Activated CD4-positive, alpha-beta T cell treated with anti-CD3 and anti-CD28 coated beads for 4 hours (primary cell): ENCODE measurements at places on chromosomes 2 and 18.

DNA sequence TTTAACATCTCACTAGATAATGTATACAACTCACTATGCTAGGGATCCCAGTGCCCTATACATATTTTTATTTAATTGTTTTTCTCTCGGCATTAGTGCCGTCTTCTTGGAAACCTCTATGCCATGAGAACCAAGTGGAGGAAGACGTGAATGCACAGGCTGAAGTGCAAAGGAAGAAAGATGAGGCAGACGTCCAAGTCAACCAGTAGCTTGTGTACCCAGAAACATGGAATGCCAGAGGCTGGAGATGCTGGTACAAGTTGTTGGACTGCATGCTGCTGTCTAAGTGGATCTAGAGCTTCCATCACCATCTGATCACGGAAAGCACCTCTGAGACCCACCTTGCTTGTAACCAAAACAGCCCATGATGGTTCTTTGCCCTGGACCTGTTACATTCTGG, 12.5 kb upstream of the GEMIN6 start:
- DNase-seq = no peak

- DNase-seq = no peak
These were observed 117.5 kb upstream of the NCKAP5 start for GRCh38 chr2:133685636-133686215.

- no peak for DNase-seq
These were observed 5.6 kb downstream of the WNT10A start for GRCh38 chr2:218885981-218886947.

DNA sequence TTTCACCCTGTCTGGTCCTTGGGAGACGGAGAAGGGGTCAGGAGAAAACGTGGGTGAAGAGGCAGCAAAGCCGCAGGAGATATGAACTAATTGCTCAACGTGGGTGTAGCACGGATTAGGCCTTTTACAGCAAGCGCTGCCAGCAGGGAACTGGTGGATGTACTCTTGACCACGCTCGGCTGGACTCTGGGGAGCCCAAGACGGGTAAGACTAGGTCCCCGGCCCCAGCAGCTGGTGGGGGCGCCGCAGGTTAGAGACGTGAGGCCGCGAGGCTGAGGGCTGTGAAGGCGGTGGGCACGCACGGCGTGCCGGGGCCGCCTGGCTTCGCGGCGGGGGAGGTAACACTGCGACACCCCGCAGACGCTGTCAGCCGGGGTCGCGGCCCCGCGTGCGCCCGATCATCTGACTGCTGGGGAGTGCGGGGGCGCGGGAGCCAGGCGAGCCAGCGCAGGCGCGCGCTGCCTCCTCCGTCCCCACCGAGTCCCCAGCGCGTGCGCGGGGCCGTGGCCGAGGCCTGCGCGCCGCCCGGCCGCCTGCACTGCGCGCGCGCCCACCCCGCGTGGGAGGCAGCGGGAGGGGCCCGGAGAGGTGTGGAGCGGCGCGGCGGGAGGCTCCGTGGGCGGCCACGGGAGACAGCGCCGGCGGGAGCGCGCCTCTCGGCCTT, at the start of gene CLIP4:
Gene CLIP4, plus strand, starts transcription at position 470 of the 664 bp plus-strand sequence. CDS start 5,974 bp downstream, outside the sequence.
- peak; percentile 85 for DNase-seq

DNA sequence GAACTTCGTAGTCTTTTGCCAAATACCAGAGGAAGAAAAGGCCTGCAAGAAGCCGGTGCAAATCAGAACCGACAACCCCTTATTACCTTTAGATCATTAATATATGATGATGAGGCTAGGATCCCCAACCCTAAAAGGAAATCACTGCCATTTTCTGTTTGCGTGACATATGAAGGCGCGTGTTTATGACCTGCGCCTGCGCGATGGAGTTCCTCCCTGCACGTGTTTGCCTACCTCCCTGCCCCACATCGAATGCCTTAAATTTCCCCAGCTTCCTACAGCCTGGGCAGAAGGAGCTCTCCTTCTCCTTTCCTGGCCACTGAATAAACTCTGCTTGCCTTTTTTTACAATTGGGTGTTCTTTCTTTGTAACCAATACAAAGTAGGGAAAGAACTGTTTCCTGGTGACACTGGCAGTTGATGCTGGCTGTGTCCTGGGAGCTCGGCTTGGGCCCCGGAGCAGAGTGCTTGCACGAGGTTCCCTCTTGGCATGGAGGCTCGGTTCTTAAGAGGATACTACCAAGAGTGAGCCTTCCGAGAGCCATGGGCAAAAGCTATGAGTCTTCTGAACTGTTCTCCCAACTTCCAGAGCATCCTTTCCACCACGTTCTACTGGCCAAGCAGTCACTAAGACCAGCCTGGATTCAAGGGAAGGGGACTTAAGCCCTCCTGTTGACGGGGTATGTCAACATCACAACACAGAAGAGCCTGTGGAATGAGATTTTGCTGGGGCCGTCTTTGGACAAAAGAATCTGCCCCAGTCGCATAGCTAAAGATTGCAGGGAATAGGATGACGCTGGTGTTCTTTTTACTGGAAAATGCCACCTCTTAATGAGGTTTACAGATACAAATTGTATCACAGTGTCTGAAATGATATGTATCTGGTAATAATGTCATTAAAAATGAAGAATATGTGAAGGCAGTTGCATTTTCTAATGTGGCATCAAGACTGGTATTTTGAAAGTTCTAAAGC, 179.8 kb downstream of the SH3BP4 start:
- no peak for DNase-seq

GRCh38 chr2:70247364-70248180, 856 bp downstream of the TIA1 start:
- no peak for DNase-seq

GRCh38 chr2:160574468-160575140, 81.0 kb upstream of the RBMS1 start:
- no peak for DNase-seq

- DNase-seq = no peak
These were observed 33.8 kb downstream of the CCDC93 start for GRCh38 chr2:117979911-117980701.
